Stimulated activated CD4-positive, alpha-beta T cell treated with anti-CD3 and anti-CD28 coated beads, Interleukin-1b, Interleukin-23, amount 100 ng/mL, for 1 hour (primary cell): ENCODE measurements at places on chromosomes 5 and 9.

DNA sequence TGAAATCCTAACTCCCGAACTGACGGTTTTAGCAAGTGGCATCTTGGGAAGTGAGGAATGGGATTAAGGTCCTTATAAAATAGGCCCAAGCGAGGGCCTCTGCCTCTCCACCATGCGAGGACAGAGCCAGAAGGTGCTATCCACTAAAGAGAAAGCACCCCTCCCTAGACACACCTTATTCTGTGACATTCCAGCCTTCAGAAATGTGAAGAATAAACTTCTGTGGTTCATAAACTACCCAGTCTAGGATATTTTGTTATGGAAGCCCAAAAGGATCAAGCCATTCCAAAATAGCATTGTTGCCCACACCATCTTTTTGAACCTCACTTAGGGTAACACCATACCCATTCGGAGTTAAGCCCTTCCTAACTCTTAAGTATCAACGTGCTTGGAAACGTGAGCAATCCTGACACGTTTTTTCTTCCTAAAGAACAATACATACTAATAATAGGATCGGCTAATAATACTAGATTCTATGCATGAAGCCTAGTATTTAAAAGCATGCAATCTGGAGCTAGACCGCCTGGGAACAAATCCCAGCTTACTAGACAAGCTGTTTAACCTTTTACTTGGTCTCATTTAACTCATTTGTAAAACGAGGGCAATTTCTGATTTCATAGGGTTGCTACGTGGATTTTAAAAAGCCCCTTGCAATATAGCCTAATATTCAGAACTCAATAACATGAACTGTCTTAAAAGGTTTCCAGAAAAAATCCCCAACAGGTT lies 1.1 kb upstream of the SMC2 start:
- no peak for DNase-seq

DNA sequence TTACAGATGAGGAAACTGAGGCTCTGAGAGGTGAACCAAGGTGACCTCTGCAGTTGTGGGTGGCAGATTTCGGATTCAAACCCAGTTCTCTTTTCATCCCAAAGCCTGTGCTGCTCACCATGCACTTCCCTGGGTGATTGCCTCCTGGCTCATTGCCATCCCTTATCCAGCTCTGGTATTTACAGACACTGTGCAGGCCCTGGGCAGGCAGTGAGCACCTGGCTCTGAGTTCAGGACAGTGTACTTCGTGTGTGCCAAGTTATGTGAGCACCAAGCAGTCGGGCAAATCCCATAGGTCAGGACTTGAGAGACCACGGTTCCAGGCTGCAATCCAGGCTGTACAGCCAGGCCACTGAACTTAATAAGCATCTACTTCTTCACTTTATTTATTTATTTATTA lies 1.4 kb downstream of the LRSAM1 start:
- DNase-seq: no peak

DNA sequence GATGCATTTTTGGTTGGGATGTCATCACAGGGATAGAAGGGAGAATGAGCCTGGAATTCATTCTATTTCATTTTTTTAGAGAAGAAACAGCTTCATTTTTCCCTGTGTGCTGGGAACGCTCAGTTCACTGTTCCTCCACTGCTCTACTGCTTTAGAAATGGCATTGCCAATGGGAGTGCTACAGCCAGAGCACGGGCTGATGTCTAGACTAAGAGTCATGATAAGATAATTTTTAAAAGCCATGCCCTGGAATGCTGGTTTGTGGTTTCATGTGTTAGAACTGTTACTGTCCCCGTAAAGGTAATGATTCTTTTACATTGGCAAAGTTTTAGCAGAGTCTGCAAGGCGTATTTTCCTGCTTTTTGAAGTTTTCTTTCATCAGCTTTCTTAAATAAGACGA lies 119.6 kb downstream of the SEMA6A start:
- no peak for DNase-seq

DNA sequence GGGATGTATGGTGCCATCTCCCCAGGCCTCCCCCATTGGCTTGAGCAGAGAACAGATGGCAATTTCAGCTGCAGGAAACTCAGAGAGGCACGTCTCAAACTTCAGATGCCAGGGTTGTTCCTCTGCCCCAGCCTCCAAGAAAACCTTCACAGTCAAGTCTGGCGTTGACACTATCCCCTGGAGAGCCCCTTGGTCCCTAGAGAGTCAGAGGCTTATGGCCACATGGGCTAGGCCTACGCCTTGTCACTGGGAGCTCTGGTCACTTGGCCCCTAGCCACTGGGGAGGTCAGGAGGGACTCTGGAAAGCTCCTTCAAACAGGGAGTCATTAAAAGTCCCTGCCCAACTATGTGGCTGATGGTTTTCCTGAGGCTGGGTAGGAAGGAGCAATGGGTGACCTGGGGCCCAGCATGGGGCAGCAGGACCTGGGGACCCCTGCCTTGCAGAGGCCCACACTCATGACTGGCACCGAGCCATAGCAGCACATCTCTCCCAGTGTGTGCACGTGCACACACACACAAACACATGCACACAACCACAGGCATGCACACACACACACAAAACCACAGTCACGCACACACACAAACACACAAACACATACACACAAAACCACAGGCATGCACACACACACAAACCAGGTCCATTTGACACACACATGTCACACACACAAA lies 144.2 kb downstream of the GADD45G start:
- no peak for DNase-seq

DNA sequence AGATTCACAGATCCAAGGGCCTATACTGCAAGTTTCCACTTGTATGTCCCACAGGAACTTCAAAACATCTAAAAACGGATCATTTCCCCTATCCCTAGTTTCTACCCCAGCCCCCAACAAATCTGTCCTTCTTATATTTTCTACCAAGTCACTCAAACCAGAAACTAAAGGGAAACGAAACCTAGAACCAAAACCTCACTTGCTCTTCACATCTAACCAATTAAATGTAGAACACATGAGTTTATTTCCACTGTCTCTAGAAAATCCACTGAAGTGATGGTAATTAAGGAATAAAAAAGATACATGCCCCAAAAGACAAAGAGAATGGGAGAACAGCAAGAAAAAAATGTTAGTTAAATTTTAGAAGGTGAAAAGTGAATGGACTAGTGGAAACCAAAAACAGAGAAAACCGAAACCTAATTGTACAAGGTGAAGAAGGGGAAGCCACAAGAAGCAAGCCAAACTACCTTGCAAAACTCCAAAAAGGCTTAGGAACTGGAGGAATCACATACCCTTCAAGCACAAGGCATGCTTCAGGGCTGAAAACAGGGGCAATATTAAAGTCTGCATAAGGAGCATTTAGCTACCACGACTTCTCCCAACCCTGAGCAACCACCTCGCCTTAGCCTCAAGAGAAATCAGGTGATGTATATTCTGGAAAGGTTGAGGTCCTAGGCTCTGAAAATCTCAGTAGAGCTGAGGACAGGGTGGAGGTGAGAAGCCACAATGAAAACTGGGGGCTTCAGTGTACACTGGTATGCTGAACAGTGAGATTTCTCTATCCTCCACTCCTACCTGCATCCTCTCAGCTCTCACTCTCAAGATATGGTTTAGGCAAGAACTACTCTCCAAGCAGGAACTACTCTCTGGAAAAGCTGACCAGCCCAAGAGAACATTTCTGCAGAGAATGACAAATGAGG lies 11.1 kb downstream of the SMU1 start:
- no peak for DNase-seq

DNA sequence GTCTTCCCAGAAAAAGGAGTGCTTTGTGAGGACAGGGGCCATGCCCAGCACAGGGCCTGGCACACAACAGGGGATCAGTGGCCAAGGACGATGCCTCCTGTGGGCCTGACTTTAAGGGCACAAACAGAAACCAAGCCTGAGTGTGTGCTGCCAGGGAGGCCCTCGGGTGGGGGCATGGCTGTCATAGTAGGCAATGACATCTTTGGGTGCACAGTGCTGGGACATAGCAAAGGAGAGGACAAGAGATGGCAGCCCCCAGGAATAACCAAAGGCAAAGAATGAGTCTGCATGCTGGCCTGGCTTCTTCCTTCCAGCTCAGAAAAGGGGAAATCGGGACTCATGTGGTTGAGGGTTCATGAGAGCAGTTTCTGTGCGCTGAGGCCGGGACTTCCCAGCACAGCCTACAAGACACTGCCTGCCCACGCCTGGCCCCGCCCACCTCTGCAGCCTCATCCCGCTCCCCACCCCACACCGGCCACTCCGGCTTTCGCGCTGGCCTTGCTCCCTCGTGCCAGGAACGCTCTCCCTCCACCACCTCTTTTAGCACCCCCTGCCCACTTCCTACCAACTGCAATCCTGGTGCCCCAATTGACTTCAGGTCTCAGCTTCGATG lies 13.8 kb upstream of the LHX2 start:
- no peak for DNase-seq

DNA sequence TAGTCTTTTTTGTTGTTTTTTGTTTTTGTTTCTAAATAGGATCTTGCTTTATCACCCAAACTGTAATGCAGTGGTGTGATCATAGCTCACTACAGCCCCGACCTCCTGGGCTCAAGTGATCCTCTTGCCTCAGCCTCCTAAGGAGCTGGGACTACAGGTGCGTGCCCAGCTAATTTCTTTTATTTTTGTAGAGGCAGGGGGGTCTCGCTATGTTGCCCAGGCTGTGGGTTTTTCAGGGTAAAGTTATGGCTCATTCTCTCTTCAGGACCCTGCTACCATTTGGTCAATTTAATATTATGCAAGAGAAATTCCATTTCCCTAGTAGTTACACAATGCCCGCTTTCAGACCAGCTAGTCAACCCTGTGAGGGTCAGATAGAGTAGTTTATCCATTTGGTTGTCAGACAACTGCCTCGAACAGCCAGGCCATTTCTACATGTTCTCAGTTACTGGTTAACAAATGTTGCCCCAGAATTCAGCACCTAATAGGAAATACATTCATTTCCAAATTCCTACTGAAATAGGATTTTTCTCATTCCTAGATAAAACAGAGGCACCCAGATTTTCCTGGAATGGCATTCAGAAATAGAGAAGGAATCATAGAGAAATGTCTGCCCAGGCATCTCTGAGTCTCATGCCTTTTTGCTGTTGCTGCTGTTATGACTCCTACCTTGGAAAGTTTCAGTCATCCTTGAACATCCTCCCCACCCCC lies 6.4 kb upstream of the GLIS3 start:
- no peak for DNase-seq

GRCh38 chr5:81172710-81173109 lies 60.4 kb upstream of the CKMT2 start:
- no peak for DNase-seq

DNA sequence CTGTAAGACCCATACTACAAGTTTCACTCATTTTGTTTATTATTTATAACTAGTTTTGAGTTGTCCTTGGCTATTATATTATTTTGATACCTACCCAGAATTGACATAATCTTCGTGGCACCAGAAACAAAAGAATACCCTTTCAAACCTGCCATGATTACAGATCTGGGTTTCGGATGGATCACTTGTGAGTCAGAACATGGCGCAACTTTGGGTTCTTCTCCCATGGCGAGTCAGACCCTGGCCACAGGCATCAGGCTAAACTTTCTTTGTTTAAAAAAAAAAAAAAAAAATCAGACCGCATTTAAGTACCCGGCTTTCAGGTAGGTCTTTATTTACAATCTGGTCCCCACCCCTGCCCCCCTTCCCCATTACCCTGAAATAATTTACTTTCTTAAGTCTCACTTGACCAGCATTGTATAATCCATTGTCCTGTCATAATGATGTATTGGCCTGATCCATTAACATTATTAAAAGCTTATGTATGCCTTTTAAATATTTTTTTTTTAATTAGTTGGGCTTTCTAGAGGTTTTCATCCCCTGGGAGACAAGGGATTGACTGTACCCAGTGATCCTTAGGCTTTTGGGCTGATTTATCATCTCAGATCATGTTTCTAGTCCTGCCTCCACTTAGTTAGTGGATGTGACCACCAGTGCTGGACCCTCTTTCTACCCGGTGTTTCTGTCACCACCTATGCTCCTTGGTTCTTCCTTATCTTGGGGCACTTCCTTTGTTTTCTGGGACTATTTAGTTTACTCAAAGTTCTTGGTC lies 43.9 kb downstream of the F2RL2 start:
- no peak for DNase-seq

GRCh38 chr5:137753691-137754187 lies 424 bp downstream of the HNRNPA0 start:
- DNase-seq: no peak

DNA sequence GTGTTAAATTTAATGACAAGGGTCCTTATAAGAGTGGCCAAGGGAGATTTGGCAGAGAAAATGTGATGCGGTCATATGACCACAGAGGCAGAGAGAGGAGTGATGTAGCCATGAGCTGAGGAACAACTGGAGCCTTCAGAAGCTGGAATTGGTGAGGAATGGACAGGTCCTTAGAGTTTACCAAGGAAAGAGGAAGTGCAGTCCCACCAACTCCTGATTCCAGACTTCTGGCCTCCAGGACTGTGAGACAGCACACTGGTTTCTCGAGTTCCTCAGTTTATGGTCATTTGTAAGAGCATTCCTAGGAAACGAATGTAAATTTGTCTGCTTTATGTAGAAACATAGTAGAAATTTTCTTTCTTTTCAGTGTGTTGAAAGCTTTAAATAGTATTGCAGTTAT lies 410.1 kb downstream of the CDH18 start:
- no peak for DNase-seq

DNA sequence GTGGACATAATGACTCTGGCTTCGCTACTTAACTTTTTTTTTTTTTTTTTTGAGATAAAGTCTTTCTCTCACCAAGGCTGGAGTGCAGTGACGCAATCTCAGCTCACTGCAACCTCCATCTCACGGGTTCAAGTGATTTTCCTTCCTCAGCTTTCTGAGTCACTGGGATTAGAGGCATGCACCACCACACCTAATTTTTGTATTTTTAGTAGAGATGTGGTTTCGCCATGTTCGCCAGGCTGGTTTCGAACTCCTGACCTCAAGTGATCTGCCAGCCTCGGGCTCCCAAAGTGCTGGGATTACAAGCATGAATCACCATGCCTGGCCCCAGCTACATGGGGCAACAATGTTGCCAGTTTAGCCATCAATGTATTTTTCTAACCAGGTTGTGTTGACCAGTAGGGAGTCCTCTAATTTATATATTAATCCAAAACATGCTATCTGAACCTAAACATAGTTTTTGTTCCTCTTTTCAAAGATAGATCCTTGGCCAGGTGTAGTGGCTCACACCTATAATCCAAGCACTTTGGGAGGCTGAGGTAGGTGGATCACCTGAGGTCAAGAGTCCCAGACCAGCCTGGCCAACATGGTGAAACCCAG lies 120.3 kb upstream of the LHFPL2 start:
- no peak for DNase-seq

DNA sequence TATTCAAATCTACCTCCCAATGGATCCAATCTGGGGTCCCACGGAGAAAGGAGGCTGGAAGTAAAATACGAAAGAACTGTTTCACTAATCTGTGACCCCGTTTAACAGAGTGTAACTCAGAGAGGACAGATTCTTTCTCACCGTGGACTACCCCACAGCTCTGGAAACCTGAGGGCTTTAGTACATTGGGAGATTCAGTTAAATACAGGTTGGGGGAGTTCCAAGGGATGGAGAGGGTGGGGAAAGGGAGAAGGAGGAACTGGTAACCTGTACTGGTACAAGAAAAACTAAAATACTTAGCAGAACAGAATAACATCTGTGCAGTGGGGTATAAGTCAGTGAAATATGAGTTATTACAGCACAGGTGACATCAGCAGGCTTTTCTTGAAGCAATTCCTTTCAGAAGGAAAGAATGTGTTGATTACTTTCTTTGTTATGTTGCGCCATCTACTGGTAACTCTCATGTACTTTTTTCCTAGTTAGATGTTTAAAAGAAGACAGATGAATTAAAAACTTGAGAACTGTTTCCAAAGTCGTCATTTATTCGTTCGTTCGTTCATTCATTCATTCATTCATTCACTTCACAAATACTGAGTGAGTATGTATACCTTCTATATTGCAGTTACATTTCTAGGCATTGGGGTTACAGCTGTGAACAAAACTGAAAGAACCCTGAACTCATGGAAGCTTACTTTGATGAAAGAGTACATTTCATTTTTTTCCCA lies 30.0 kb upstream of the STOM start:
- no peak for DNase-seq
